Ascending aorta (tissue), 2 donors: ENCODE measurements at places on chromosomes 3 and 15. TPM values are rescaled to one million over a fixed set of nuclear protein-coding genes. Genes with fewer than 3 reads are reported as not detected.

- DNase-seq: no peak
These were observed 4.5 kb downstream of the THBS1 start for GRCh38 chr15:39585389-39585841.

GRCh38 chr3:3353153-3353552, 173.7 kb upstream of the CRBN start:
- no peak for DNase-seq

GRCh38 chr15:59406446-59406845, 31.5 kb upstream of the FAM81A start:
- DNase-seq: no peak

DNA sequence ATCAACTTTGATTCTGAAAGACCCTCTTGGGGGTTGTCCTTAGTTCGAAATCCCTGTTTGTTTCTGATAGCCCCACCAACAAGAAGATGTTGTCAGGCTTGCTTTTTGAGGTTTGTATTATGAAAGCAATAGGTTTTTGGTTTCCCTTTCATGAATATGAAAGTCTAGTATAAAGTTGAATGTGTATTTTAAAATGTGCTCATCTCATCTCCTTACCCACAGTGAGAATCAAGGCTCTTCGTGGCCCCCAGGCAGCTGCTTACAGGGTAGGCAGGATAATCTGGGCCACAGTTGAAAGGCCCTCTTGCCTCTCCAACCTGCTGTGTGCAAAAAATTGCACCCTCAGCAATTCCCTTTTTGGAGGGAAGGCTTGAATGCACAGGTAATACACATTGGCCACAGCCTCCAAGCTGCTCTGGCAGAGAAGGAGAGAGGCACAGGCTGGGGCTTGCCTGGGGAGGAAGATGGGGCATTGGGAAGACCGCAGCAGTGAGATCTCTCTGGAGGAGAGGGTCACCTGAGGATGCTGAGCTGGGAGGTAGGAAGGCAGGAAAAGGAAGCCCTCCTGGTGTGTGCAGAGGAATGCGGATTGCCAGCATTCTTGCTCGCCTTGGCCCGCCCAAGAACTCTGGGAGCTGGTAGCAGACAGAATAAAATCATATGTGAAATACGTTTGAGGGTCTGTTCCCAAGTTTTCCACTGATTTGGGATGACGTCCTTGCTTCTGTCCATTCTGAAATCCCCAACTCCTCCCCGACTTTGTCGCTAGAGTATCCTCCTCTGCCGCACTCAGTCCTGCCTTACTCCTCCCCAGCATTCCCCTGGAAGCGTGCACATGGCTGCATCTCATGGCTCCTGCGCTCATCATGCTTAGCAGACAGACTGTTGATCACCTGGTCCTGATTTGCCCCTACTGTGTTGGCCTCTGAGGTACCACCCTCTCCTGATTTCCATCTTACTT, 196.4 kb downstream of the RPLP1 start:
- no peak for DNase-seq

The GMNC gene
- total RNA-seq: not detected

The PDIA5 gene
- total RNA-seq: 21.3 TPM

DNA sequence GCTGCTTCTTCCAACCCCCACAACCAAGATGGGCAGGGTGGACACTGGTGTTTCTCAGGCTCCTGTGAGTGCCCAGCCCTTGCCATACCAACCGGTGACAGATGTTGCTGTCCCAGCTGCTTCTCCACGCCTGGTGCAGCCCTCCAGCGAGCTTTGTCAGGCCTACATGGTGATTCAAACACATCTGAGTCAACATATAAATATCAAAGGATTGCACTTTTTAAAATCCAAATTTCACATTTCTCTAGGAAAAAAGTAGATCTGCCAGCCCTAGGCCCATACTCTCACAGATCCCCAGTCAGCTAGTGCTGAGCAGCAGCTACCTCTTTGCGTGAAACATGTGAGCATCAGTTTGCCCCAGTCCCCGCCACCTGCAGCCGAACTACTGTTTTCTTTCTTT, 52.7 kb downstream of the RPN1 start:
- no peak for DNase-seq

- no peak for DNase-seq
These were observed 1124.2 kb downstream of the NAALADL2 start for GRCh38 chr3:175983379-175983778.

DNA sequence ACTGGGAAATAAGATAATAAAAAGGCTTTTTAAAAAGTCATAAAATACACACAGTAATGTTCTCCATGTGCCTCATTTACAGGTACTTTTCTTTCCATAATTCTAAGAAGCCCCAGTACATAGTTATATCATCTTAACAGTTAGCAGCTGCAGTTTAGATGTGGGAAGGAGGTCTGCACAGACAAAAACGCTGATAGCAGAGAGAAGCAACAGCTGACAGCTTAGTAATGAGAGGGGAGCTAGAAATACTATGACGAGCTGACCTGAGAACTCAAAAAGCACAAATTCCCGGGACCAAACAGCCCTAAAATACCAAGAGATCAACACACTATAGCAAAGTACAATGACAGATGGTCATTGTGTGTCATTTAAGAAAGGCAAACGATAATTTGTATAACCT, 36.7 kb upstream of the ARHGEF3 start:
- no peak for DNase-seq

DNA sequence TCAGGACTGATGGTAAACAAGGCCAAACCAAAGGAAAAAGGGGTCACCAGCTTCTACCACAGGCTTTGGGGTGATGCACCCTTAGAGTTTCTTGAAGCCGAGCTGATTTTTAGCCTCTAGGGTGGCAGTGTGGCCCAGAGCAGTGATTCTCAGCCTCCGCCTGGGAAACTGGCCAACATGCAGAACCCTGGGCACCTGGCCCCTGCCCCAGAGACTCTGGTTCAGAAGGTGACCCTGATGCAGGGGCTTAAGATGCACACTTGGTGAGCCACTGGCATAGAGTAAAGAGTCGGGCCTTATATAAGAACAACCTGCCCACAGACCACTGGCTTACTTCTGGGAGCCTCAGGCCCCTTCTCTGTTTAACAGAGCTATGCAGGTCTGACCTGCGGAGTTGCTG, 44.5 kb downstream of the SYNM start:
- no peak for DNase-seq

GRCh38 chr3:81105206-81105605, 656.2 kb downstream of the GBE1 start:
- no peak for DNase-seq

The CPNE4 gene
- total RNA-seq: not detected

DNA sequence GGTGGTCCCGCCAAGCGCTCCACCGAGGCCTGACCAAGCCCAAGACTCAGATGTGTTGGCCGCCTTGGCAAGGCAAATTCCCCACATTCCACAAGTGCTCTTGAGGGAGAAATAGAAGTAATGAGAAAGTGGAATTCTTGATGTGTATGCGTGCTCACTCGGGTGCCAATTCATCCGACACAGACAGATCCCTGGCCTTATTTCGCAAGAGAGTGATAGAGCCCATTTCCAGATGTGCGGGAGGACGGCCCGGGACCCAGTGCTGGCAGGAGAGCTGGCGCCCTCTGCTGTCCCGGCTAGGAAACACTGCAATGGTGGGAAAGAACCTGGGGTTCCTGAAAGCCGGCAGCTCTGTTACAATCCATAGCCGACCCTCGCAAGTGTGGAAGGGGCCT, 76.0 kb downstream of the HMG20A start:
- DNase-seq: peak; percentile 37

The CCR1 gene
- total RNA-seq: 10.2 TPM

The ZBBX gene
- not detected for total RNA-seq

The ZNF774 gene
- total RNA-seq: 0.21 TPM

- DNase-seq: no peak
These were observed 24.6 kb upstream of the RSL24D1 start for GRCh38 chr15:55221090-55222011.

- DNase-seq: no peak
These were observed 71.9 kb downstream of the ALDH1A2 start for GRCh38 chr15:57993409-57994145.

The PCSK6 gene
- total RNA-seq: 3.9 TPM

DNA sequence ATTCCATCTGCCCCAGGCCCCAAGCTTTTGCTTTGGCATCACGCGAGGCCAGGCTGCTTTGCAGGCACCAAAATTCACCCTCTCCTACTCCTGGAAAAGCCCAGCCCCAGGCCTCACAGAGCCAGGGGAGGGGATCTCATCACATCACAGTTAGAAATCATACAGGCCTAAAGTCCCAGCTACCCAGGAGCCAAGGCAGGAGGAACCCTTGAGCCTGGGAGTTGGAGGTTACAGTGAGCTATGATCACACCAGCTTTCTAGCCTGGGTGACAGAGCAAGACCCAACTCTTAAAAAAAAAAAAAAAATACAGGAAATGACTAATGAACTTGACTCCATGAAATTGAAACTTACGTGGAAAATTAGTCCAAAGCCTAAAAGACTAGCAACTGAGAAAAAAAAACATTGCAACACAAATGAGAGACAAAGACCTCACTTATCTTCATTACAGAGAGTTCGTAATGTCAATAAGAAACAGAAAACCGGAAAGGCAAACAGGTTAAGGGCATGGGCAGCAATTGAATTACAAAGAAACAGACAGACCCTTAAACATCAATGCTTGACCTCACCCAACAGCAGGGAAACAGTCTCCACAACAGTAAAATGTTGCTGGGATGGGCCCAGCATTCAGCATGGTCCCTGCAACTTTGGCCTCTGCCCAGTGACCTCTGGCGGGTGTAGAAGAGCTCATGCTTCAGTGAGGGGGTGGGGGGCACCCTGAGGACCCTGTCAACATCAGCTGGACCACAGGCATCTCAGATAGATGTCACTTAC, 151.5 kb downstream of the LRRK1 start:
- no peak for DNase-seq

The TGFBR2 gene
- total RNA-seq: 343 TPM

DNA sequence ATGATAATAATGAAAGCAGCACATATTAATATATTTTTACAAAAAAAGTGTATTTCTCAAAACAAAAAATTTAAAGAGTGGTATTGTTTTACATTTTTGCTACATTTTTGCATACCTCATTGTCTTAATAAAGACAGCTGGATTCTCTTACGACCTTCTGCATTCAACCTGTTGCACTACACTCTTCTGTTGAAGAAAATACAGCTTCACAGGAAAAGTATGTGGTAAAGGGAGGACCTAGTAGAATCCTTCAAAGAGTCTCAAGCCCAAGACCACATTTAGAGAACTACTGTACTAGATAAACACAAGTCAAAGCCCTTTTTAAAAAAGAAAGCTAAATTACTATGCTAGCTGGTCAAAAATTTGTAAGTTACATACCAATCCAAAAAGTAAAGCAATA, 7.9 kb downstream of the ZNF280D start:
- DNase-seq: no peak

The ISLR2 gene
- total RNA-seq: 0.64 TPM

DNA sequence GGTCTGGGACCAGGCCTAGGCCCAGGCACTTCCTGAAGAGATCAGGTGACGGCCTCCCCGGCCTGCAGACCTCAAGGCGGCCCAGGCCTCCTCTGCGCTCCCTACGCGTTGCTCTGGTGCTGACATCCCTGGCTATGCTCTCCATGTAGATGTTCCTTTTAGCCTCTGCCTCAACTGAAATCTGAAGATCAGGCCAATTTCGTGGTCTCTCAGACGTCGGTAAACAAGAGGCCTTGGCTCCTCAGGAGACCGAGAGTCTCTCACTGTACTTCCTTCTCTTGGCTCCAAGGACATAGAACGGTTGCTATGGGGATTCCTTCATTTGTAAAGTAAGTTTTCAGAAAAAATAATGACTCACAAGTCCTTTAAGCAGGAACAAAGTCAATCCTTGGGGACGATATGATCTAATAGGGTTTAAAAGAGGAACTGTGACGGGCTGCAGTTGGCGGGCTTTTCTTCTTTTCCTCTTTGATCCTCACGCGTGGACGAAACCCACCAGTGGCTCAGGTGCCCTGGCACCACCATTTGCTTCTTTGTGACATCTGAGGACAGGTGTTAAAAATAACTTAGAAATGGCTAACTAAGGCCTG, 55.6 kb upstream of the CGNL1 start:
- peak; percentile 75 for DNase-seq

DNA sequence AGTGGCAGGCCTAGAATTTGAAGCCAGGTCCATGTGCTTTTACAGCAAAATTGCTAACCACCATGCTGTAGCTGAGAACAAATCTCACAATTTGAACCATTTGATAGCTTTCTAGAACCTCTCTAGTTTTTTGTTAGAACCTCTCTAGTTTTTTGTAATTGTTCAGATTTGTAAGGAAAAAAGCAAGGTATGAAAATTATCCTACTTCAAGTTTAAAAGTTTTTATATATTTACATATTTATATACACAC, 9.8 kb downstream of the GXYLT2 start:
- no peak for DNase-seq

DNA sequence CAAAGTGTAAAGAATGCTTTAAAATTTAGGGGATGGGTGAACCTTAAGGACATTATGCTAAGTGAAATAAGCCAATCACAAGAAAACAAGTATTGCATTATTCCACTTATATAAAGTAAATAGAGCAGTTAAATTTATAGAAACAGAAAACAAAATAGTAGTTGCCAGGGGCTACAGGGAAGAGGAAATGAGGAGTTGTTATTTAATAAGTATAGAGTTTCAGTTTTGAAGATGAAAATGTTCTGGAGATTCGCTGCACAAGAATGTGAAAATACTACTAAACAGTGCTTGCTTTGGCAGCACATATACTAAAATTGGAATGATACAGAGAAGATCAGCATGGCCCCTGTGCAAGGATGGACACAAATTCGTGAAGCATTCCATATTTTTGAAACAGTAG, 32.0 kb downstream of the DNAH12 start:
- no peak for DNase-seq

GRCh38 chr3:22959593-22959992, 243.5 kb upstream of the UBE2E2 start:
- no peak for DNase-seq

DNA sequence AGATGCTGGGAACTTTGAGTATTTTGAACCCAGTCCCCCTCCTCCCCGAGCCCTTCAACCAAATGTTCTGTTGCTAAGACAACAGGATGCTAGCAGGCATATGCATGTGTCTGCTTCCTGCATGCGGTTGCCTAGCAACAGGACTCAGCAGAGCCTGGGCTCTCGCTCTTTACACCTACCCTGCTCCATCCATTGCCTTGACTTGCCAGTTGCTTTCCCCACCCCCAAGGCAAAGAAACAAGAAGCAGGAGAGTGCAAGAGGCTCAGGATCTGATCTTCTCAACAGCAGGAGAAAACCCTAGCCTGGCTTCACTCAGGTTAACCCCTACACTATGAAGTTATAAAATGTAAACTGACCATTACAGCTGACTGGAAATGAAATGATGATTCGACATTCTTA, 393.0 kb downstream of the IGSF11 start:
- DNase-seq: no peak

The GRK7 gene
- total RNA-seq: not detected
